Activated CD8-positive, alpha-beta memory T cell treated with anti-CD3 and anti-CD28 coated beads, Interleukin-2, amount 10 ng/mL, durations not matched to agents 7 days and 5 days (primary cell): ENCODE measurements at places on chromosomes 12 and 14. TPM values are rescaled to one million over a fixed set of nuclear protein-coding genes. Genes with fewer than 3 reads are reported as not detected.
A peak's percentile ranks its signal among the peaks of the same experiment; 100 is the strongest.

DNA sequence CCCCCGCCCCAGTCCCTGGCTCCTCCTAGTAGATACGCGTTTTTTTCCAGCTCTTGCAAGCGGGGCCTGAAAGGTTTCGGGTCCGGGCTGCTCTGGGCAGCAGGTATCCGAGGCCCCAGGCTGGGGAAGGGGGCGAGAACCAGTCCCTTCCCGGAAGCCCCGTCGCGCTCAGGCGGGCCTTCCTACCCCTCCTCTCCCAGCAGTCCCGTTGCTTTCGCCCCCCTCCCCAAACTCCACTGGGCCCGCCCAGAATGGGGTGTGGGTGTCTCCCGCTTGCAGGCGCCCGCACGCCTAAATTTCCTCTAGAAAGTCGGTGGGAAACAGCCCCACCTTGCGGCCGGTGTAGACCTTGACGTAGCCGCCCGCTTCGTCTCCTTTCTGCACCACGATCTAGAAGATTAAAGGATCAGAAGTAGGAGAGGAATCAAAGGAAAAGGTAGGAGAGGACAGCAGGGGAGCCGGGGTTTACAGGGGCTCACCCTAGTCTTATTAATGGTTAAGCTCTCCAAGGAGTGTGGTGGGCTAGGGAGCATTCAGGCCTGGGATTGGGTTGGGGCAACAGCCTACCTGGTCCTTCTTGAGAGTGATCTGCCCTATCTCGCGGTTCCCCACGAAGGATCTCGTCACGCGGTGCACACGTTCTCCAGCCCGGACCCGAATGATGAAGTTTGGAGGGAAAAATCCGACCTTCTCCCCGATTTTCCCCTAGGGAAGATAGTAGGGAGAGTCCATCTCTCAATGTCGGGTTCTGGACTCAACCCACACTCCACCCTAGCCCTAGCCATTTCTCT lies 7.3 kb downstream of the STAC3 start:
- H3K27me3 ChIP-seq, result peaks cover 29% of the 10 kb centered on the region
- DNase-seq, result peak; percentile 87
- H3K36me3 ChIP-seq, result peaks cover 2% of the 10 kb centered on the region
- peak overlapping the region; percentile 41 for H3K4me3 ChIP-seq
- no peak overlapping the region for H3K27ac ChIP-seq
- H3K4me1 ChIP-seq, result peaks cover 39% of the 10 kb centered on the region

DNA sequence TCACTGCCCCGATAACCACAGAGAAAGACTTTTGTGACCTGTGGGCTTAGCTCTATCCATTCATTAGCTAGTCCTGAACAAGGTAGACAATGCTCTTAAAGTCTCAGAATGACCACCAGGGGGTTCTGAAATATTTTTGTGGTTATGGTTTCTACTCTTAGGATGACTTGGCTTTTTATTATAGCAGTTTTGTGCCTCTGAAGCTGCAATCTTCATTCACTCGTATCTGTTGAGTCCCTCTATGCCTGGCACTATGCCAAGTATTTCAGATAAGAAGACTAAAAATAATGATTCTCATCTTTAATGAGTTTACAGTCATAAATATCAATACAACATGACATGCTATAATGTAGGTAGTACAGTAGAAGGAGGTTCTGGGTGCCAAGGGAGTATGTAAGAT lies 130.8 kb upstream of the TRHDE start:
- H3K4me1 ChIP-seq, result no peaks in the 10 kb centered on the region
- no peaks in the 10 kb centered on the region for H3K27me3 ChIP-seq
- no peaks in the 10 kb centered on the region for H3K36me3 ChIP-seq
- no peak overlapping the region for H3K4me3 ChIP-seq

DNA sequence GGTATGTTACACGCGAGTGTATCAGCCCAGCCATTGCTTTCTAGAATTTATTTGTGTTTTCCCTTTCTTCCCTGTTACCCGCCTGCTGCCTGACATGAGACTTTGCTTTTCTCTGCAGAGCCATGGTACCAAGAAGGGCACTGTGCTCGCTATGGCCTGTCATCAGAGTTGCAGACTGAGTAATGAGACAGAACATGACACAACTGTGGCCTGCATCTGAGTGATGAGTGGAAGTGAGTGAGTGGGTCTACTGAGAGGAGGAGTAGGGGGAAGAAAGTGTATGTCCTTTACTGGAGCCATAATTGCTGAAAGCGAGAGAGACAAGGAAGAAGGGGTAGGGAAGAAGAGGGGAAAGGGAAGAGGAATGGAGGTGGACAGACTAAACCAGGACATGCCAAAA lies 2.9 kb downstream of the RILPL1 start:
- H3K27ac ChIP-seq, result no peak overlapping the region
- DNase-seq, result no peak
- peaks cover 7% of the 10 kb centered on the region for H3K27me3 ChIP-seq
- no peaks in the 10 kb centered on the region for H3K36me3 ChIP-seq
- no peak overlapping the region for H3K4me3 ChIP-seq

DNA sequence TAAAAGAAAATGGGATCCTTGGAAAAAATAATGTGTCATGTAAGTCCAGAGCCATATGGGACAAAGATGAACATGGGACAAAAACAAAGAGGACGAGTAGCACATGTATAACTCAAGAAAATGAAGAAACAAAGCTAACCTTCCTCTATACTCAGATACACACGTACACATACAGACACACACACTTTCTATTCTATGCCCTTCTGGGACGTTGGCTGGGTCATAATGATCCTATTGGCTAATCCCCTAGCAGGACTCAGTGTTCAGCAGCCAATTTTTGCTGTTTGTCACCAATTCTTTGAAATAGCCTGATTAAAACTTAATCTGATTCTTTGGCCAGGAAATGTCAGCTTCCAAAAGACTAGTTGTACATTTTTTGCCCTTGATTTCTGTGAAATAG lies 189.4 kb upstream of the FOXG1 start:
- H3K36me3 ChIP-seq, result no peaks in the 10 kb centered on the region
- no peaks in the 10 kb centered on the region for H3K4me1 ChIP-seq
- no peak overlapping the region for H3K4me3 ChIP-seq
- no peak for DNase-seq
- no peak overlapping the region for H3K27ac ChIP-seq

Gene FAM186B
- not detected for total RNA-seq

Gene C14orf39
- not detected for total RNA-seq
